NCI-H2227 treated with DMSO at 0.1 percent for 48 hours (cell line): ENCODE measurements at places on chromosomes 2 and 18.

DNA sequence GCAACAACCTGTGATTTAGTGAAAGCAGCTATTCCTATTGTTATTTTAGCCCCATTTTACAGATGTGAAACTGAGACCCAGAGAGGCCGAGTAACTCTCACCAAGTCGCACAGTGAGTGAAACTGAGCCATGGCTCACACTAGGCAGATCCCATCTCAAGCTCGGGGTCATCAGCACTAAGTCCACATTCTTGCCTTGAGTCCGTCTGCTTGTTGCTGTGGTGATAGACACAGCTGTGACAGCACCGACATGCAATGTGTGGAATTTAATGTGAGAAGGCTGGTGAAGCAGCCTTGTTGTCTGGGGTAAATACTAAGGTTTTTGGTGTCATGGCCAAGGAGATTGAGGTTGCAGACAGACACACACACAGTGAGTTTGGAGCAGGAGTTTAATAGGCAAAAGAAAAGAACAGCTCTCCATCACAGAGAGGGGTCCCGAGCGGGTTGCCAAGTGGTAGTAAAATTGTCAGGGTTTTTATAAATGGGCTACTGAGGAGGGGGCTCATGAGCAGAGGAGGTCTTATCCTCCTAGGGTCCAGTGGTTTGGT is 40.2 kb upstream of the GMCL1 start:
- no peak for DNase-seq

- DNase-seq: no peak
These were observed 56.0 kb upstream of the FZD7 start for GRCh38 chr2:201977651-201978050.

- DNase-seq: no peak
These were observed 173.5 kb downstream of the LRP1B start for GRCh38 chr2:141957321-141957720.

DNA sequence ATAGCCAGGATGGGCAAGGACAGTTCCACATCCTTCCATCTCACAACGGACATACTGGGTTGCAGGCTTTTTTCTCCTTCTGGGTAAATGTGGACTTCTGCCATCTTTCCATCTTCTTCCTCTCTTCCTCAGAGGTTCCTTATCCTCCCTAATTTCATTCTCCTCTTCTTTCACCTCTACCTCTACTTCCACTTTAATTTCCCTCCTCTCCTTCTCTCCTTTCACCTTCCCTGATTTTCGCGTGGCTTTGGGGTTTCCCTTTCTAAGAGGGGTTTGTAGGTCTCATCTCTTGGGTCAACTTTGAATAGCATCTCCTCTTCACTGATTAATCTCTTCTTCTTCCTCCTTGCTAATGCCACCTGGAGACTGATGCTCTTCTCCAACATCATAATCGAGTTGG is 17.1 kb downstream of the POLR2D start:
- no peak for DNase-seq

DNA sequence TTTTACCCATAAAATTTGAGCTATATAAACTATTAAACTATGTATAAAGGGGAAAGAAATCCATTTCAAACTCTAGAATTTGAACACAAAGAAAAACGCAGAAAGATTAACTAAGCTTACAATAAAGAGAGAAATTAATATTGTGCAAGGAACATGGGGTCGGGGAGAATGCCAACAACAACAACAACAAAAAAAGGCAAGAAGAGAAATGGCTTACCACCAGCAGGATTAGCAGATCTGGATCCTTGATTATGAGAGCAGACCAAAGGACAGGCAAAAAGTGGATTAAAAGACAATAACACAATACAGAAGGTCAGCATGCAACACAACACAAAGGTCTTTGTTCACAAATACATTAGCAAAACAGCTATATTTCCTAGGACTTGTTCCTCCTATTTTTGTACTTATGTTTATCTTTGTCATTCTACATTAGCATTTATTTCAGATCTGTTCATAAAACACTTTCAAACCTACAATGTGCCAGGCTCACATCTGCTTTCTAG is 103.4 kb upstream of the RNU4ATAC start:
- no peak for DNase-seq

DNA sequence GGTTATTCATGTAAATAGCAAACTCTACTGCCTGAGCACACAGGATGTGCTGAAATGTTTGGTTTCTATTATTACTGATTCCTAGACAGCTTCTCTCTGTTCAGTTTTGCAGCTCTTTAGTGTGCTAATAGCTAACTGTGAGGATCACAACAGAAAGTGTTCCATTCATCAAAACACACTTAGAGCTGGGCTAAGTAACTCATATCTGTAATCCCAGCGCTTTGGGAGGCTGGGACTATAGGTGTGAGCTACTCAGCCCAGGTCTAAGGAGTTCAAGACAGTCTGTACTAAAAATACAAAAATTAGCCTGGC is 63.2 kb downstream of the MOGAT1 start:
- DNase-seq: no peak

GRCh38 chr2:213279116-213279620 is 5.1 kb upstream of the SPAG16 start:
- DNase-seq: no peak

DNA sequence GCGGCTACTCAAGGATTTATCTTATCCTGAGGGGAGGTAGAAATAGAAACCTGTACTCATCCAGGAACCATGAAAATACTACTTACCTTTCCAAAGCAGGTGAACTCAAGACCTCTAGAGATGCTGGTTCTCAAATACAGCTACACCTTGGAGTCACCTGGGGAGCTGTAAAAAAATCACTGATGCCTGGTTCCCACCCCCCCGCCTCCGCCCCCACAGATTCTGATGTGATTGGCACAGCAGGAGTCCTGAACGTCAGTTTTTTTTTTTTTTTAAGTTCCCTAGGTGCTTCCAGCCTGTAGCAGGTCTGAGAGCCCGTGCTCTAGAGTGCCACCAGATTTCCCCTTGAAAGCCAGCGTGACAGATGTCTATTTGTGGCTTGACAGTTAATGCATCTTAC is 113.6 kb downstream of the MRO start:
- DNase-seq: peak; percentile 6

- no peak for DNase-seq
These were observed 456.0 kb downstream of the FBXO15 start for GRCh38 chr18:73691624-73692023.

DNA sequence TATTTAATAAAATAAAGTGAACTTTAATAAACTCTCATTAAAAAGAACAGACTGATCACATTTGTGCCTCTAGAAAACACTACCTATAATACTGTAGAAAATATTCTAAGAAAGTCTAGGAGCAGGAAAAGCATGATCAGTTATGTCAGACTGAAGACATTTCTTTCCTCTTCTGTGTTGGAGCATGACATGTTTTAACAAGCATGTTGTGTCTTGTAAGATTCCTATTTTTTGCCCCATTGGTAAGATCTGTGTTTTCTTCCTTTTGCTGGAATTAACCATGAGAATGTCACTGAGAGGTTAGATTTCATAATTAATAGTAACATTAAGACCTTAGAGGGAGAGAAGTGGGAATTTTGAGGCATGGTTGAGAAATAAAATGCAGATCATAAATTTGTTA is 27.7 kb downstream of the LAMA3 start:
- DNase-seq: no peak

GRCh38 chr18:48756511-48757226 is 194.1 kb downstream of the SMAD7 start:
- DNase-seq: no peak

- DNase-seq: no peak
These were observed 41.7 kb downstream of the CYP20A1 start for GRCh38 chr2:203280428-203281064.

DNA sequence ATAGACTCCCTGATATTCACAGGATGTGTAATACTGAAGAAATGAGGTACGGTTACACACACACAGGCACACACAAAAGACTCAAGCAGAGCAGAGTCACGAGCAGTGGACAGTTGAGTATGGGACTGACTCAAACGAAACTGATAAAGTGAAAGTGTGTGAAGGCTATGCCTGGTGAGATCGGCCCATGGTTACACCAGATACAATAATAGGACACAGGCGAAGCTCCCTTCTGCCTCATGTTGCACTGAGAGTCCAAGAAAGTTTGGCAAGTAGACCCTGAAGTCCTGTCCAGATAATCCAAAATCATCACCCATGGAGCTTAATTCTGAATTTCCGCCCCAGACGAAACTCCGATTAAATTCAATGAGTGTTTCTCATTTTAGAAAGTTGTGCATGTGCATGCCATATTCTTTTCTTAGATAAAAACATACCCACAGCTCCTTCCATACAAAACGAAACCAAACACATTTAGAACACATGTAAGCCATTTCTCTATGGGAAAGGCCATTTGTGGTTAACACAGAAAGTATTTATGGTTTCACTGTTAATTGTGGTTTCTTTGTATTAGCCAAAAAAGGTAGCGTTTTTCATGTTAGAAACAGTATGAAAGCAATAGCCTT is 567.6 kb downstream of the PLCL1 start:
- DNase-seq: no peak

- DNase-seq: no peak
These were observed 715.8 kb upstream of the ID2 start for GRCh38 chr2:7966032-7966431.

DNA sequence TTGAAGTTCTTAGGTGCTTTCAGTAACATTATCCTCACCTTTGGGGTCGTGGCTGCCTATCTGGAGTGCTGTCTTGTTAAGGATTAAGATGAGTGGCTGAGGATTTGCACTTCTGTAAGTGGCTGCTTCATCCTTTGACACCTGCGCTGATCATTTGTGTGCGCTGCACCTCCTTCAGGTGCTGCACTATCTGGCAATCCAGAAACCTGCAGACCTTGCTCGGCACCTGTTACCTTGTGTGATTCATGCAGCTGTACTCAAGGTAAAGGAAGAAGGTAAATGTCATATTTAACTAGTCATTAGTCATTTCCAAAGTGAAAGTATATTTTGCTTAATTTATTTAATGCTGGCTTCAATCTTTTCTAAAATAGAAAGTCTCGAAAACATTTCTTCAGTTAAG is 110.3 kb downstream of the RAB3GAP1 start:
- DNase-seq: no peak

- no peak for DNase-seq
These were observed 181.2 kb upstream of the RAB6C start for GRCh38 chr2:129798301-129798581.

GRCh38 chr2:234099266-234099665 is 48.8 kb downstream of the SPP2 start:
- DNase-seq: no peak

DNA sequence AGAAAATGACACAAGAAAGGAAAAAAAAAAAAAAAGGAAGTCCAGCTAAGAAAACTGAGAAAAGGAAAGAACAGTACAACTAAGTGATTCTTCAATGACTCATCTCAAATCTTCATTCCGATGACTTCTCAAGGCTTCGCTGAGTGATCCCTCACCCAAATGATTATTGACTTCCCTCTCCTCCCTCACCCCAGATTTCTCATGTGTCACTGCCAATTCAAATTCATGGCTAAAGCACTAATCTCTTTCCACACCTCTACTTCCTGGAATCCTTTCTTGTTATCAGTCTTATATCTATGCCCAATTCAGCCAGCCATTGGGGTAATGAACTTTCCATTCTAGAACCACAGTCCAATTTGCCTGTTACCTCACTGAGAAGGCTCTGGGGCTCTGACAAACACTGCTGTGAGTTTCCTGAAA is 7.2 kb upstream of the ABCB11 start:
- DNase-seq: no peak

DNA sequence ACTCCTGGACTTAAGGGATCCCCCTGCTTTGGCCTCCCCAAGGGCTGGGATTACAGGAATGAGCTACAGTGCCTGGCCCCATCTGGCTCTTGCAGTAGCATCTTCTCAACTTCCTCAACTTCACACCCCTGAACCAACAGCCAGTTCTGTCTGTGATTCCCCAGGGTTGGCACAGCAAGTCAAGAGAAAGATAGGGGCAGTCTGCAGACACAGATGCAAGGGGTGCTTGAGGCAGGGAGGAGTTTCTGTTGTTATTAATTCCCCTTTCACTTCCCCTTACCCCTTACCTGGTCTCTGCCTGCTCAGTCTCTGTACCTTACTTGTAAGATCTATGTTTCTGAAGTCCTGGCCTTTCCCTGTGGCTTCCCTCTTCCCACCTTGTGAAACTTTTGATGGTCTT is 54.1 kb upstream of the MEX3C start:
- DNase-seq: no peak

GRCh38 chr2:128396500-128396891 is 77.8 kb upstream of the HS6ST1 start:
- DNase-seq: no peak

DNA sequence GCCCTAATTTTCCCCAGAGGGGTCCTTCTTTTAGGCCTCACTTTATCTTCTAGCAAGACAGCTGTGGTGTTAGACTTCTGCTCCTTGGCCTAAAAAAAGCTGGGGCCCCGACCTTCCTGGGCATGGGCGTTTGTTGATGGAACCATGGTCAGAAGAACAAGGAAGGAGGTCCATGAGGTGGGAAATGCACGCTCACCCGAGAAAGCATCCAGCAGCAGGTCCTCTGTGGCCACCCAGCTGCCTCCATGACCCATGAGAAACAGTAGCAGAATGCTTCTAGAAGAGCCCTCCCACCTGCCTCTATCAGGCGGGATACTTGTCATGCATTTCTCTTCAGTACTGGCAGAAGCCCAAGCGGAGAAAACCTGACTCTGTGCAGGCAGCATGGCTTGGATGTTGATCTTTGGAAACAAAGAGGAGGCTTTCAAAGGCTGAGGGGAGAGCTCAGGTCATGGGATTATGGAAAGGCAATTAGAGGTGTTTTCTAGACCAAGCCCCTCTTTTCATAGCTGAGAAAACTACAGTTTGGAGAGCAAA is 249.1 kb downstream of the FAM210A start:
- DNase-seq: no peak

- DNase-seq: peak; percentile 9
These were observed 27.9 kb downstream of the RIF1 start for GRCh38 chr2:151437630-151438029.

DNA sequence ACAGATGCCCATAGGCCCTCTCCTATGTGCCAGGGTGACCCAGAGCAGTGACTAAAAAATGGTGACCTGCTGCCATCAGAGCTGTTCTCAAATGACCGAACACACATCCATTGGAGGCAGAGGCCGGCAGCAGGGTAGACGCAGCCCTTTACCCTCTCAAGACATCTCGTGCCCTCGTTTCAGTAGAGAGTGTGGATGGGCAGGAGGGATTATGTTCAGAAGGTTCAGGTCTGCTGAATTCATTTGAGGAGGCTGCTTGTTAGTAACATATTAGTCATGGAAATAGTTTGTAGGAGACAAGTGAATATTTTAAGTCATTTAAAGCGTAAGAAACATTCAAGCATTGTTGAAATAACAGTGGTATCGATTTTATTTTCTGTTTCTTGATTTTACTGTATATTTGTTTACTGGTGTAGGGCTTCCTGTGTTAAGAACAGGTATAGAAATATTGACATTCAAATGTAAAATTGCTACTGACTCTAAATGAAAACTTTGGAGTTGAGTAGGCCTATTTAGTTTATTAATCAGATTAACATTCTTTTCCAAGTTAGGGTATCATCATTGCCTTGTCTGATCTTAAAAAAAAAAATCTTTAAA is 82.6 kb downstream of the ZNF532 start:
- DNase-seq: no peak

- DNase-seq: peak; percentile 57
These were observed 143.5 kb downstream of the AGPS start for GRCh38 chr2:177535958-177536504.

- no peak for DNase-seq
These were observed 1.0 kb downstream of the HOXD12 start for GRCh38 chr2:176100547-176101140.

GRCh38 chr2:59693231-59693959 is 860.1 kb downstream of the BCL11A start:
- no peak for DNase-seq

- no peak for DNase-seq
These were observed 135.8 kb downstream of the IKZF2 start for GRCh38 chr2:213015387-213016165.

- DNase-seq: no peak
These were observed 66.4 kb upstream of the MSH2 start for GRCh38 chr2:47336259-47337238.

GRCh38 chr2:230256733-230257332 is 31.3 kb downstream of the SP140 start:
- no peak for DNase-seq
